ENCODE measurements at places on chromosomes 5 and 9.

GRCh38 chr5:106097340-106097739, 1573.4 kb downstream of the EFNA5 start:
- DNase-seq = no peak

DNA sequence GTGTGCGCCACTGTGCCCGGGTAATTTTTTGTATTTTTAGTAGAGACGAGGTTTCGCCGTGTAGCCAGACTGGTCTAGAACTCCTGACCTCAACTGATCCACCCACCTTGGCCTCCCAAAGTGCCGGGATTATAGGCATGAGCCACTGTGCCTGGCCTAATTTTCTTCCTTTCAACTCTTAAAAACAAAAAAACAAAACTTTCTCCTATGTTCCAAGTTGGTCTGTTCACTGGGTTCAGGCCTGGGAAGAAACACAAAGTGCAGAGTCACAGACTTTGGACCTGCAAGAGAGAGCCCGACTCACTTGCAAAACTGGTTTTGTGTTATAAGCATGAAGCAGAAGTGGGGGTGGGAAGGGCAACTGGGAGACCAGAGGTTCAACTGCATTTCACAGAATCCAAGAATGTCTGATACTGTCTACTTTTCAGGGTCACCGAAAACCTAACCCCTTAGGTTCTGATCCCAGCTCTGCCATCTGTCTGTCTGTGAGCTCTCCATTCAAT, 5.2 kb upstream of the HDHD3 start:
- DNase-seq = no peak

GRCh38 chr9:2663461-2664173, 42.0 kb downstream of the VLDLR start:
- no peak for DNase-seq

DNA sequence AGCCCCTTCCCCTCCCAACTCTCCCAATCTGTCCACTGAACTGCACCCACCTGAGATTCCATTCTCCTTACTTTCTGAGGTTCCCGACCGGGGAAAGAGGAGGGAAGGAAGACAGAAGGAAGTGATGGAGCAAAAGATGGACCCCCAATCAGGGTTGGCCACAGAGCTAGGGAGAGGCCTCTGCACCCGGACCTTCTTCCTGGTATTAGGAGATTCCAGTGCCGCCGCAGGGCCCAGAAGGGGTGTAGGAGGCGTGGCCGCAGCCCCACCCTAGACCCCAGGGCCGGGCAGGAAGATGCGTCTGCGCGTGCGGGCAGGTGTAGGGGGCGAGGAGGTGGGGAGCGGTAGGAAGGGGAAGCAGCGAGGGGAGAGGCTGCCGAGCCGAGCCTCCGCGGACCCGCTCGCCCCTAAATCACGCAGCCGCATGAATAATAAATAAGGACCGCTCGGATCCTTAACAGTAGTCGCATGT, 104.2 kb upstream of the MVB12B start:
- DNase-seq = no peak

- DNase-seq = no peak
These were observed 72.5 kb downstream of the APTX start for GRCh38 chr9:32928912-32929311.

- DNase-seq = peak; percentile 21
These were observed 213.4 kb downstream of the PLK2 start for GRCh38 chr5:58246461-58246944.

DNA sequence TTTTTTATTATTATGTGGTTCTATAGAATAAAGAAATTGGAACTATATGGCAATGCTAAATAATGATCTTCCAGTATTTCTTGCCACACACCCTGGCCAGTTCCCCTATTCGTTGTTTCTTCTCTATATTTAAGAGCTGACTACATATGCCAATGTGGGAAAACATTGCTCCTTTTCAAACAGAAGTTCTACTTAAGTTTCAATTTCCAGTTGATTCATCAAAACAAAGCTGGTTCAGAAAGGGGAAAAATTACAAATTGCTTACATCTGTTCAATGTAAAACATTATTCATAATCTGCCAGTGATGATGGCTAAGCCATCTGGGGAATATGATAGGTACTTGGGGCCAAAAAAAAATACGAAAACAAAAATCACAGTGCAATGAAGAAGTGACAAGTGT, 76.9 kb downstream of the ST8SIA4 start:
- DNase-seq = no peak

DNA sequence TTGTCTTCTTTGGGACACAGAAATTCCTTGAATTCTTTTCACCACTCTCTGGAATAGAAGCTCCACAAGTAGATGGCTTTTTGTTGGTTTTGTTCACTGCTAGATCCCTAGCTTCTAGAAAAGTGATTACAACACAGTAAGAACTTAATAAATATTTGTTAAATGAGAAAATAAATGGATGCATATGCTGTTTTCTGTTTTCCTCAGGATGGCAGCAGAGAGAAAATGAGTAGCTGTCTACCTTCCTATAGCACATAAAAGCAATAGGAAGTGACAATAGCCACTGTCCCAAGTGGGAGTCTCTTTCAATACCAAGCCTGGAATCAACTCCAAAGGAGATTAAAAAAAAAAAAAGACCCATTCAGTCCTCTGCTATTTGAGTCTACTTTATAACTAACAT, 100.6 kb upstream of the NREP start:
- DNase-seq = peak; percentile 22

- peak; percentile 90 for DNase-seq
These were observed 22.6 kb upstream of the CTNNAL1 start for GRCh38 chr9:109035684-109036423.

- DNase-seq = no peak
These were observed 377.3 kb upstream of the MEF2C start for GRCh38 chr5:89260254-89260653.

DNA sequence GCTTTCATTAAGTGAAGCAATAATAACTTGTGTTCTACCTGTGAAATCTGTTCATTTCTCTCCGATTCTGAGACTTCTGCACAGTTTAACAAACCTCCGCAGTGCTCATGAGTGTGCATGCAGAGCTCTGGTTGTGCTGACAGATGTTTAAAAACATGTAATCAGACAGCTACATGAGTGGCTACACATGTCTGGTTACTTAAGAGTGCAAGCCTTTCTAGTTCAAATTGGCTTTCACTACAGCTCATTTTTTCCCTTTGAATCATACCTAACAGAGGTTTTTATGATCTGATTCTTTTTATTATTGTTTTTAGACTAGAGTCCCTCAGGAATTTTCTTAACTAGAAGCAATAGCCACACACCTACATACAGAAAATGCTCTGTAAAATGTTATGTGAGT, 310.2 kb downstream of the ARRDC3 start:
- peak; percentile 11 for DNase-seq

GRCh38 chr5:150241298-150242160, 48.0 kb downstream of the CAMK2A start:
- DNase-seq = no peak

DNA sequence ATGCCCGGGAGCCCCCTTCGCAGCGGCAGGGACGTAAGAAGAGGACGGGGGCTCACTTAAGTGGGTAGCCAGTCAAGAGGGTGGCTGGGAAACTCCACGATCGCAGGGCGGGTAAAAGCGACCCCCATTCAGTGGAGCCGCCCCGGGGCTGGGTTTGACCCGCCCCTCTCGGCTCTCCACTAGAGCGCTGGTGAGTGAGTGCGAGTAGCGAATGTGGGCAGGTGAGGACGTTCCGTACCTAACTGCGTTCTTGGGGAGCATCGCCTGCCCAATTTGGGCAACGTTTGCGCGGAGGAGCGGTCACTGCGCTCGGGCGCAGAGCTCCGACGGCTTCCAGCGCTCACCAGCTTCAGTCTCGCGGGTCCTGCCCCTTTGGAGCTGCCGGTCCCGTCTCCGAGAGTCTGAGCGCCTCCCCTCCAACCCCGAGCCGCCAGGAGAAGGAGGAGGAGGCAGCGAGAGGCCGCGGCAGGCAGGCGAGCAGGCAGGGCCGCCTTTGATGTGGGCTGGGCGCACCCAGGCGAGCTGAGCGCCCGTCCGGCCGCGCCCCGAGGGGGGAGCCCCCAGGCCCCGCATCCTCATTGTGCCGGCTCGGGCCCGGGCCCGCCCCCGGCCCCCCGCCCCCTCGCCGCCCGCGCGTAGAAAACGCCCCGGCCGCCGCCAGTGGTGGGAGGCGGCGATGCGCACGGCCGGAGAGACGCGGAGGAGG, at the start of gene FGF18:
FGF18 (plus strand) TSS at position 666 of the 706 bp plus-strand sequence. CDS start 553 bp downstream, outside the sequence.
- peak; percentile 74 for DNase-seq

- DNase-seq = no peak
These were observed 279.1 kb upstream of the DMAC1 start for GRCh38 chr9:8078641-8079140.

DNA sequence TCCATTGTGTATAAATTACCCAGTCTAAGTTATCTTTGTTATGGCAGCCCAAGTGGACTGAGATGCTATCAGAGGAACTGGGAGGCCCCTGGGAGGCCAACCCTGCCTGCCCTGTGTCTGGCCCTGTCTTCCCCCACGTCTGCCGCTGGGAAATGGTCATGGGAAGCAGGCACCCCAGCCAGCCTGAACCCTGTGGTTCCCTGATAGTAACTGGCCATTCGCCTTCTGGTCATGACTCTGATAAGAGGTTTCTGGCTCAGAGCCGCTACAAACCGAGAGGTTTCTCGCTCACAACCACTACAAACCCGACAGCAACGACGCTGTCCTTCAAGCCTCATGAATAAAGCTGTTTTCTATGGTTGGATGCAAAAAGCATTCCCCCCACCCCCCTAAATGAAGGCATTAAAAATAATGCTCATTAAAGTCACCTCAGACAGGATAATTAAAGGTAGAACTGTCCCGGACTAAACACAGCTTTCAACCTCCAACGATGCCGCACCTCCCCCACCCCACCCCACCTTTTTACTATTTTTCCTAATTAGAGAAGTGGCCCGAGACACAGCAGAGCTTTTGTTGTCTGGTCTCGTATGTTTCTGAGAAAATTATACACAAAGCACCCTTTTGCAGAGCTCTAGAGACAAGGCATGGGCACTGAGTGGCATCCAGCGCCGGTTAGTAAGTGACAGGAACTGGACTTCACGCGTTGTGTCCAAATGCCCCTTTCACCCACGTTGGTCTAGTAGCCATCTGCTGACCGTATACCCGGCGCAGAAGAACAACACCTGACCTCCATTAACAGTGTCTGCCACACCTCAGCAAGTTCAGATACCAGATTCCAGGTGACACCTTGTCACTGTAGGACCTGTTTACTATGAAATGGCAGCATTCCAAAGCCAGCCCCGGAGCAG, 140.8 kb downstream of the COL23A1 start:
- no peak for DNase-seq

DNA sequence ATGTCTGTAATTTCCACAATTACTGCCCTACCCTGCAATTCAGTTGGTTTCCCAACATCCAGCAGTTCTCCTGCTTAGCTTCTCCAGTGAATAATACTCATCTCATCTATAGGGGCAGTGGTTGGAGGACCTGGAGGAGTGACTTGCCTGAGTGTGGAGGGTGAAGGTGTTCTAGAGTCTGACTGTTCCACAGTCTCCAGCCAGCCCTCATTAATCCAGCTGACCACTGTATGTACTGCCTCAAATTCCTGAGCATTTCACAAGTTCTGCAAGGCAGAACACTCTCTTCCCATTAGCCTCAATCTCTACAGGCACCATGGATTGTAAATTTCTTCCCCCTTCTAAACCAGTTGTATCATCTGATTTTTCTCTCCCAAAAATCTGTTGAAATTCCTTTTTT, 147.4 kb upstream of the NFIL3 start:
- no peak for DNase-seq

GRCh38 chr5:74850789-74851425, 15.3 kb downstream of the FAM169A start:
- no peak for DNase-seq

- DNase-seq = no peak
These were observed 84.5 kb downstream of the SLC1A1 start for GRCh38 chr9:4574657-4575243.

DNA sequence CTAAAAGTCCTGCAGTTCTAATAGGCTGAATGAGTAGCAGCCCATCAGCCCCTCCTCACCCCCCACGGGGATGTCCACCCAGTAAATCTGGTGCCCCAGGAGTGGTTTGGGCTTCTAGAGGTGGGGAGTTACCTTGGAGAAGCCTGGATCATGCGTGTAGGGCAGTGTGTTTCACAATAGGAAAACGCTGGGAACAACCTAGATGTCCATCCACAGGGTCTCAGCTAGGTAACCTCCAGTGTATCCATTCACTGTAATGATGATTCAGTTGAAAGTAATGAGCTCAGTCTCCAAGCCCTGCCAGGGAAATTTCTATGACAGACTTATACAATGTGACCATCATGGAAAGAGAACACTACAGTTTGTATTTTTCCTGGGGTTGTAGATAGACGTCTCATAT, 51.8 kb downstream of the NDST1 start:
- DNase-seq = peak; percentile 55

DNA sequence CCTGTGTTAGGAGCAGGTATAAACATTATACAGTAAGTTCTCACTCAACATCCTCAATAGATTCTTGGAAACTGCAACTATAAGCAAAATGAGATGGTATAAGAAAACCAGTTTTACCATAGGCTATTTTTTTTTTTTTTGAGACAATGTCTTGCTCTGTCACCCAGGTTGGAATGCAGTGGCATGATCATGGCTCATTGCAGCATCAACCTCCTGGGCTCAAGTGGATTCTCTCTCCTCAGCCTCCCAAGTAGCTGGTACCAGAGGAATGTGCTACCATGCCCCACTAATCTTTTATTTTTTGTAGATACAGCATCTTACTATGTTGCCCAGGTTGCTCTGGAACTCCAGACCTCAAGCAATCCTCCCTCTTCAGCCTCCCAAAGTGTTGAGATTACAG, 50.1 kb upstream of the ADRB2 start:
- no peak for DNase-seq

GRCh38 chr5:122581629-122582028, 193.3 kb upstream of the SNX2 start:
- peak; percentile 4 for DNase-seq

GRCh38 chr5:1167728-1168709, 33.4 kb upstream of the SLC6A19 start:
- peak; percentile 70 for DNase-seq

DNA sequence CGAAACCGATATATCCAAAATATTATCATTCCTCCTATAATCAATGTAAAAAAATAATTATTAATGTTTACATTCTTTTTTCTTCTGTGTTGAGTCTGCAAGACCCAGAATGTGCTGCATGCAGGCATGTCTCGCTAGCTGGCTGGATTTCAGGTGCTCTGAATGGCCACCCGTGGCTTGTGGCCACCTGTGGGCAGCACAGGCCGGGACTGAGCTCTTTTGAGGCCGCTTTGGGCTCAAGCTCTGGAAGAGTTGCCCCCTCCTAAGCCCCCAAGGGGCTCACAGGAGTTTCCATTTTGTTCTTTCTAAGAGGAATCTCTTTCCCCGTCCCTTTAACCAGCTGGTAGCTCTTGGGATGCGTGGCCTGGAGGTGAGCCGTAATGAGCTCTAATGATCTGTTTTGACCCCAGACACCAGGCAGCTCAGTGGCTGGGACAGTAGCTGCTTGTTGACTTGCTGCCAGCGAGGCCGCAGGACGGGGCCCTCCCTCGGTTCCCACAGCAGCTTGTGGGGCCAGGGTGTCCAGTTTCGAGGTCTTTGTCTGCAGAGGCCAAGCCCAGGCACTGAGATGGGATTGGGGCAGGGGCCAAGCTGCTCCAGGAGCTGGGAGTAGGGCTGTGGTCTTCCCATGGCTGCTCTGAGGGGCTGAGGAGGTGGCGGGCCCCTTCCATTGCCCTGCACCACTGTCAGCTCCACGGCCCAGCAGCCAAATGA, 20.8 kb downstream of the ASS1 start:
- DNase-seq = no peak

- no peak for DNase-seq
These were observed 23.4 kb downstream of the CETN3 start for GRCh38 chr5:90386099-90386710.
